ENCODE measurements at places on chromosomes 5 and 9.

GRCh38 chr5:176564002-176564401, 14.9 kb downstream of the CDHR2 start:
- no peak for DNase-seq

DNA sequence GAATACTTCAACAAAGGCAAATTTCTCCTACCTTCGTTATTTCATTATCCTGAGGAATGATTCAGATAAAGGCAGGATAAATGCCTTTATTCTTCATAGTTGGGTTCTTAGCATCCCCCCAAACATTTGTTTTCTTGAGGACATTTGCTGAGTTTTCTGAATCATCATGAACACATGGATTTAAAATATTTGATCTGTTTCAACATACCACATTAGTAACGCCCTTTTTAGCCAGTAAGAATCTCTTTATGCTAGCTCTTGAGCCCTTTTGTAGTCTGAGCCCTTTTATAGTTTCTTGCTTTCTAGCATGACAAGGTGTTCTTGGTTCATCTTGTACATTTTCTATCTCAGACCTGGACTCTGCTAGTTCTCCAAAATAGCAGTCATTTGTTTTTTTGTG, 27.9 kb downstream of the SKIC3 start:
- DNase-seq = no peak

- DNase-seq = no peak
Measured at GRCh38 chr5:112083623-112084022, 326.6 kb upstream of the NREP start.

GRCh38 chr5:26553079-26553478, 485.3 kb downstream of the CDH9 start:
- no peak for DNase-seq

DNA sequence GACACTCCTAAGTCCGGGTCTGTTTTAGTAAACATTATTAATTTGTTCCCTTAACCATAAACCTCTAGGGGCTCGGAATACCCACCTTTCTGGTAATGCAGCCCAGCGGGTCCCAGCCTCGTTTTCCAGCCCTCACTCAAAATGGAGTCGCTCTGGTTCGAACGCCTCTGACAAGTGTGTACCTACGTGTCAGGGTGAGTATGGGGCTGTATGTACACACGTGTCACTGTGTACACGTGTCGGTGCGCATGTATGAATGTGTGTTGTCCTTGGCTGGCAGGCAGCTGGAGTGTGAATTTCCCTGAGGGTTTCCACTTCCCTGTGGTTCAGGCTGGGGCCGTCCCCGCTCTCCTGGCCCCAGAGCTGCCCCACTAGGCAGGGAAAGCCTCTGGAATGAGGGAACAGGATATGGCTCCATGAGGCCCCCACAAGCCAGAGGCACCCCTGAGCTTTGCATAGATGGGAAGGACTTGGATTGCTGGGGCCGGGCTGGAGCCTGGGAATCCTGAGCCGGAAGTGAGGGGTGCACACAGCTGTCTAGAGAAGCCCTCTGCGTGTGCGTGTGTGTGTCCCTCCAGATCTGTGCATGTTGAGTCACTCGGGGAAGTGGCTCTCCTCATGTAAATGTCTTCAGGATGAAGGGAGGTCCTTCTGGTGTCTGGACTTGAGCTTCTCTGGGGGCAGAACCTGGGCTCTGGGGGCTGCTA, 160.8 kb upstream of the IER5L start:
- no peak for DNase-seq

- no peak for DNase-seq
Measured at GRCh38 chr5:14695152-14695551, 30.6 kb downstream of the OTULIN start.

DNA sequence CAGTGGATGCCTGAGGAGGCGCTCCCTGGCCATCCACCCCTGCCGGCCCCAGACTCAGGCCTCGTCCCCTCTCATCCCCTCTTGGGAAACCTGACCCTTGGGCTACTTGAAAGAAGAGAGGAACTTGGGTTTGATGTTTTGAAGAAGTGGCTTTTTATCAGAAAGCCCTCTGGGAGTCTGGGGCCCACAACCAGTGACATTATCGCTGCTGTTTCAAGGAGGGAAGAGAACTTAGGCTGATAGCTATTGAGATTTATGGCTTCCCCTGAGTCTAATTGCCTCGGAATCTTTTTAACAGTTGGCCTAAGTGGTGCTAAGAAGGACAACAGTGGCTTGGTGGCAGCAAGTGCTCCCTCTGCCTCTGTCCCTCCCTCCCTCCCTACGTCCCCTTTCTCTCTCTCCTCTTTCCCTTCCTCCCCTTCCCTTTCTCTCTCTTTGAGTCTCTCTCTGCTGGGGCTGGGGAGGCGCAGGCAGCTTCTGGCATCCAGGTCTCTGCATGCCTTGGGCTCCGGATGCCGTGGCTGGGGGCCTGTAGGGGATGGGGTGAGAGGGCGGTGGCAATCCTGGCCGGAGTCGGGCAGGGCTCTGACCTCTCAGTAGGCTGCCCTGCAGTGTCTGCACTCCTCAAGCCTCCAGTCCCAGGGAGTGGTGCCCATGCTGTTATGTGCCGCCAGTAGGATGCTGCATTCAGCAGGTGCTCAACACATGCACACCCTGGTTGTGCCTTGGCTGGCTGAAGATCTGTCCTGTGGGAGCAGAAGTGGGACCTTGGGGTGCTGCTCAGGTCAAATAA, 49.6 kb upstream of the RXRA start:
- no peak for DNase-seq

- DNase-seq = no peak
Measured at GRCh38 chr5:95590880-95591279, 29.0 kb upstream of the GPR150 start.

GRCh38 chr5:113319256-113320053, 115.3 kb downstream of the TSSK1B start:
- no peak for DNase-seq

- DNase-seq = no peak
Measured at GRCh38 chr9:76772686-76773445, 8.6 kb downstream of the PCA3 start.

- no peak for DNase-seq
Measured at GRCh38 chr5:61701877-61702602, 370.0 kb downstream of the ZSWIM6 start.

DNA sequence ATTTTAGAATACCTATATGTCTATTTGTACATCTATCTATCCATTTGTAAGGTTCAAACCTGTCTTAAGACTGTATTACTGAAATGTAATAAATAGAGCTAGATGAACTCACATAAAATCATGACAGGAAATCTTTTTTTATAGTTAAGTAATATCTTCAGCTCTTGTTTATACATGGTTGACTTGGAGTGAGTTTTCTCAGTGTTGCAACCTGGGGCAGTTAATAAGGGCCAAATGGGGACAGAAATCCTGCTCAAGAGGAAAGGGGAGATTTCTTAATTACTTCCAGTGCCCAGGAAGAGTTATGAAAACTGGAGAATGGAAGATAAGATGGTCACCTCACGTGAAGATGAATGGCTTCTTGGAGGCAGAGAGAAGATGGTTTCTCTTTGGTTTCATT, 265.1 kb upstream of the FBXL7 start:
- DNase-seq = no peak

DNA sequence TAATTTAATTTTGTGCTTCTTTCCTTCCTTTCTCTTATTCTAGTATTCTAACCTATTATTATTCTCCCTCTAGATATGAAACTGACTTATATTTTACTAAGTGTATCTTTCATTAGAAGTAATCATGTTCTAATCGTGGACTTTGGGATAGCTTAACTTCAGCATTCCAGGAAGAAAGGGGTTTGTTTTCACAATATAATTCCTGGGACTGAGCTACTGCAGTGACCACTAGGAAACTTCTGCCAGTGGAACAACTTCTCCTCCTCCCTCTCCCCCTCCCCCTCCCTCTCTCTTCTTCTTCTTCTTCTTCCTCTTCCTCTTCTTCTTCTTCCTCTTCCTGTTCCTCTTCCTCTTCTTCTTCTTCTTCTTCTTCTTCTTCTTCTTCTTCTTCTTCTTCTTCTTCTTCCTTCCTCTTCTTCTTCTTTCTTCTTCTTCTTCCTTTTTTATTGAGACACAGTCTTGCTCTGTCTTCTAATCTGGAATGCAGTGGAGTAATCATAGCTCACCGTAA, 127.9 kb downstream of the NNT start:
- no peak for DNase-seq

GRCh38 chr5:180862645-180863044, 1.6 kb upstream of the ZFP62 start:
- DNase-seq = no peak

DNA sequence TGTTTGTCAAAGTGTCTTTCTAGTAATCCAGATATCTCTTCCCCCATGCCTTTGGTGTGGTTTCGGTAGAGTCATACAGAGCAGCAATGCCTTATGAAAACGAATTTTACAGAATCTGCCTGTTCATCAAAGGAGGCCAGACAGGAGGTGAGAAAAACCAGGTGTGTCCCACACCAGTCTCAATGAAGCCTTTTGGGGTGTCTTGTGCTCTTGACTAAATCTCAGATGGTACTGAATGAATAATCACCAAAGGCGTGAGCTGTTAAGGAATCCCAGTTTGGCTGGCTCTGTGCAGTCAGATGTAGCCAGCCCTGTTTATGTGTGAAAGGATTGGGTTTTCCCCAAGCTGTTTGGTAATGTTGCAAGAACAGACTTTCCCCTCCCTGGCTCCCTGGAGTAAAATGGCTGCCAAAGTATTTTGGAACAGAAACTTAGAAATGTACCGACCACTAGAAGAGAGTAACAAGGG, 70.8 kb upstream of the CDKN2B start:
- DNase-seq = peak; percentile 20

DNA sequence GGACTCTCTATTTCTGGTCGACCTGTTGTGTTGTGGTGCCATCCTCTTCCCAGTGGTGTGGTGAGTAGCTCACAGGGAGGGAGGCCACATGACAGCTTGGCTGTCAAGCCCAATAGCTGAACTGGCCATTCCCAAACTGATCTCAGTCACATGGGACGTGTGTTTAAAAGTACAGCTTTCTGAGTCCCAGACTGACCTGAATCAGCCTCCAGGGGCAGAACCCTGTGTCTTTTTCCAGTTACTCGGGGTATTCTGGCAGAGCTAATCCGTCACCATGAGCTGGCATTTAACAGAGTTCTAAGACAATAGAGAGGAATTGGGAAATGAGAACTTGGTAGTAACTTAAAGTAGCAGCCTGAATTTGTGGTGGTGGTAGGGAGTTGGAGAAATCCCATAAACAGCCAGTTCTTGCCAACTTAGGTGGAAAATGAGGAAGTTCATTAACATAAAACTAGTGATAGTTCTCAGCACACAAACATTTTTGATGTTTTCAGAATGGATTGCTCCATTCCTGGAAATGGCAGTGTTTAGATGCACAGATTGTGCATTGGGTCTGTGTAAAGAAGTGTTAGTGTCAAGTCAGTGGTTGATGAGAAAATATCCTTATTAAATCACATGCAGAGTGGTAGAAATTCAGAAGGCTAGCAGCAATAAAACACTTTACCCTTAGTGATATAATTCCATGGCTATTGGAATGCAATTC, 50.9 kb downstream of the GPR107 start:
- no peak for DNase-seq

DNA sequence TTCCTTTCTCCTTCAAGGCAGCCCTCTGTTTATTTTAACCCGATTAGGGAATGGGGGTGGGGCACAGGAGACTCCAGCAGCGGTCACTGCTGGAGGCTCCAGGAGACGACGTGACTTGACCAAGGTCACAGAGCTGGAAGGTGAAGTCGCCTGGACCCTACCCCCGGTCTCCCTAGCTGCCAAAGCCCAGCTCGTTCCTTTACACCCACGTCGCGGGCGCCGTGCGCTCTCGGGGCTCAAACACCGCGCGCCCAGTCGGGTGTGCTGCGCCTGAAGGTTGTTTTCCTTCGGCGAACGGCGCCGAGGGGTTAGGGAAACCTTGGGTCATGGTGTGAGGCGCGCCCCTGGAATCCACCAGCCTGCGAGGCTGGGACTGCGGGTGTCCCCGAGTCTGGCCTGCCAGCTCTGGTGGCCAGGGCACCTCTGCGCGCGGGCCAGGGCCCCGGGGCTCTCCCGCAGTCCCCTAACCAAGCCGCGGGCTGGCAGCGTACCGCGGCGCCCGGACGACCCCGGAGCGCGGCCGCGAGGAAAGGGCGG, 747 bp upstream of the UNC5A start:
- no peak for DNase-seq

GRCh38 chr9:83242066-83242465, 179.1 kb upstream of the RASEF start:
- no peak for DNase-seq

GRCh38 chr5:169272111-169272510, 28.8 kb downstream of the SLIT3 start:
- no peak for DNase-seq

- DNase-seq = no peak
Measured at GRCh38 chr5:81402192-81402930, 8.4 kb upstream of the ACOT12 start.

GRCh38 chr9:77999231-77999631, 32.4 kb downstream of the GNAQ start:
- DNase-seq = no peak

GRCh38 chr5:149667084-149667828, 62.9 kb upstream of the PPARGC1B start:
- DNase-seq = no peak

DNA sequence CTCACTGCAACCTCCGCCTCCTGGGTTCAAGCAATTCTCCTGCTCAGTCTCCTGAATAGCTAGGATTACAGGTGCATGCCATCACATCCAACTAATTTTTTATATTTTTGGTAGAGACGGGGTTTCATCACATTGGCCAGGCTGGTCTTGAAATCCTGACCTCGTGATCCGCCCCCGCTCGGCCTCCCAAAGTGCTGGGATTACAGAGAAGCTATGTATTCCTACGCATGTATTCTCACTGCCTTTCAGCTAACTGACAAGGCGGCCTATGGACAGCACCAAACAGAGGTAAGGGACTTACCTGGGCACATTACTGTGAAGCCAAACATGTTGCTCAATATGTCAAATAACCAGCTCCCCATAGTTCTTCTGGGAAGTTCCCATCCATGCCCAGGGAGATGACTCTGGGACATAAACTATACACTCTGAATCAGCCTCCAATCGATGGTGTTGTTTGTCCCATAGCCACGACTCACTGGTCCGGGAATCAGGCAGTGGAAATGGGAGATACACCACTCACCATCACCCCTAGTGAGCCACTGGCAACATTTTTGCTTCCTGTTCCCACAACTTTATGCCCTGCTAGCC, 114.6 kb downstream of the SYK start:
- peak; percentile 56 for DNase-seq

- DNase-seq = no peak
Measured at GRCh38 chr9:107841076-107841475, 351.5 kb upstream of the KLF4 start.

- no peak for DNase-seq
Measured at GRCh38 chr5:56175488-56175887, 57.6 kb downstream of the ANKRD55 start.

Measured in right lobe of liver (tissue), 6 donors.